ENCODE measurements at places on chromosomes 4 and X.

GRCh38 chrX:37846558-37846933 is 825 bp downstream of the DYNLT3 start:
- DNase-seq = no peak

- no peak for DNase-seq
These were observed 356.4 kb downstream of the KLHL4 start for GRCh38 chrX:87874043-87874442.

GRCh38 chr4:173509036-173510001 is 20.7 kb downstream of the HAND2 start:
- DNase-seq = no peak

- no peak for DNase-seq
These were observed 351.2 kb downstream of the BMPR1B start for GRCh38 chr4:95108883-95109421.

- DNase-seq = no peak
These were observed 135.7 kb upstream of the ANXA10 start for GRCh38 chr4:167956676-167957075.

DNA sequence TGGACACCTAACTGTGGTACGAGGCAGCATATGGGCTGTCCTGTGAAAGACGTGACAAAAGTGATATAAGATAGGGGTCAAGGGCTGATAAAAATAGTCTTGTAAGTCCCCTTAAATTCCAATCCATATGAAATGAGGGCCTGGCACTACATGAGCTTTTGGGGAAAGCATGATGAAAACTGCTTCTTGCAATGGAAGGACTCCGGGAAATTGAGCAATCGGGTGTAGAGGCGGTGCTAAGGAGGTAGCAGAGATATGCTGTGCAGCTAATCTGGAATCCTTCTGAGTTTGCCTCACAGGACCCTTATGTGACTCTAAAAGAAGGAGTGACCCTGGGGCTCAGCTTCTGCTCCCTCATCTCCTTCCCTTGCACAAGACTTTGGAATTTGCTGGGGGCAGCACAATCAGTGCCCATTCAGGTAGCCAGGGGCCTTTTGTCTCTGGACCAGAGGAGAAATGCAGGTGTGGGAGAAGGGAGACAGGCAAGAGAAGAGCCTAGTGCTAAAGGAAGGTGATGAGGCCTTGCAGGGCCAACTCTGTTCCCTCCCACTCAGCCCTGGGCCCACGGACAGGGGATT is 12.8 kb downstream of the CLDN2 start:
- no peak for DNase-seq

- DNase-seq = no peak
These were observed 137.8 kb upstream of the RBPJ start for GRCh38 chr4:26183017-26183416.

DNA sequence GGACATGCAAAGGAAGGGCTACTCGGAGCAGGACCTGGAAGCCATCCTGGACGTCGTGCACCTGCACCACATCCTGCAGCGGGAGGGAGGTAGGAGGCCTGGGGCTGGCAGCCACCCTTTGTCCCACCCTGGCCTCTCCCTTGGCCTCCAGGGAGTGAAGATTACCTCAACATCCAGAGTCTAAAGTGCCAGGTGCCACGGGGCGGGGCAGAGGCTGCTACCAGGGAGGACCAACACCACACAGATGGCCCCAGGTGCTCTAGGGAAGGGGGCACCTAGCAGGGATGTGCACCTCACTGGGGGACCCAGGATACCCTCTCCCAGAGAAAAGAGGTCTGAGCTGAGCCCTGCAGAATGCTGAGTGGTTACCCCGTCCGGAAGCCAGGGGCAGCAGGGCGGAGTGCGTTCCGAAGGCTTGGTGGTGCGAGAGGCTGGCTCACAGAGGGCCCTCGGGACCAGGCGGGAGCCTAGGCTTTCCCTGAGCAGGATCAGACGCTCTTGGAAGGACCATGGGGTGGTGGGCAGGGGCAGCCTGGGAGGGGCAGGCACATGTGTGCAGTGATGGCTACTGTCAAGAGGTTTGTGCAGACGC is 16.1 kb downstream of the ABCD1 start:
- DNase-seq = no peak

DNA sequence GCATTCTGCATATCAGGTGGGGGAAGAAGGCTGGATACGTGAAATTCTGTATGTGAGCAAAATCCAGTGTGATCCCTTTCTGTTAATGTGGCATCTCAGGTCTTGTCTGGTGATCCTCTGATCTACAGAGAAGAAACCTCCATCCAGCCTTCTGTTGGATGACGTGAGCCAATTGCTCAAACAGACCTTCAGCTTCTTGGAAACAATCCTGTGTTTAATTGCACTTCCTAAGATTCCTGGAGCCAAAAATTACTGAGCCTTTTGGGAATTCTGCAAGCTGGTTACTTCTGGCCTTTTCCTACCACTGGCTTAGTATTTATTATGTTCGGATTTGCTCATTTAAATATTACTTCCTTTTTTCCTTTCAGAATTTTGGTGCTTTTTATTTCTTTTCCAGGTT is 51.2 kb downstream of the TRIML1 start:
- no peak for DNase-seq

GRCh38 chrX:153565996-153566580 is 32.9 kb downstream of the CCNQ start:
- no peak for DNase-seq

- DNase-seq = no peak
These were observed 34.2 kb downstream of the FAT1 start for GRCh38 chr4:186689476-186689875.

GRCh38 chr4:2813446-2814405 is 20.8 kb downstream of the SH3BP2 start:
- DNase-seq = no peak

- DNase-seq = no peak
These were observed 35.3 kb upstream of the SRPX start for GRCh38 chrX:38256019-38256418.

DNA sequence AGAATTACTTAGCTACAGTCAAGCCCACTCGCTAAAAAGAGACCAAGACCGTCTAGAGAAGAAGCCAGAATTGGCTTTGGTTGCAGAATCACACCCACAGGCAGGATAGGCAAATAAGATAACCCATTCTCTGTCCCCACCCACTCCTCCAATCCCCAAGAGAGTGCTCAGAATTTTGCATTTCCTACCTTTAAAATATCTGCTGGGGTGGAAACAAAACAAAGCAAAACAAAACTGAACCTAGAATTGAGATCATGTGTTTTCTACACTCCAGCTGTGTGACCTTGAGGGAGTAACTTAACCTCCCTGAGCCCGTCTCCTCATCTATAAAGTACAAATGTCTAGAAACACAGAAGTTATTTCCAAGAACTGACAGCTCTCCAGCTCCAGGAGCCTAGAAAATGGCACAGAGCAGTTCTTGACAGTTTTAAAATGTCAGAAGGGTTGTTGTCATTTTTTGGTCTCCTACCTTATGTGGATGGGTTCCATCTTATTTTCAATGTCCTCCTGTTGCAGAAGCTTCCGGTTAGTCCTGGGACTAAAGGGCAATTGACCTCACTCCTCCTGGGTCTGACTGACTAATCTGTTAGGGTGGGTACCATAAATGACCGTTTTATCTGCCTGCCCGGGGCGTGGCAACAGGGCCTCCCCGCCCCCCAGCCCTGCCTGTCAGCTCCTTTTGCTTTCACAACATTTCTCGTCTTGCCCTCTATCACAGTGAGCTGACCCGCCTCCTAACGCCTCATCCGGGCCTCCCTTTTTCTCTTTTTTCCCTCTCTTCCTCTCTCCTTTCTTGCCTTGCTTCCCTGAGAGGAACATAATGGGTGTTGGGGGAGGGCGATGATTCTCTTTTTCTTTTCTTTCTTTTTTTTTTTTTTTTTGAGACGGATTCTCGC is 114.0 kb downstream of the RBM47 start:
- no peak for DNase-seq

GRCh38 chrX:75156531-75156945 is 455 bp upstream of the ABCB7 start:
- DNase-seq = no peak

- no peak for DNase-seq
These were observed 58.4 kb downstream of the AMELX start for GRCh38 chrX:11351375-11352295.

DNA sequence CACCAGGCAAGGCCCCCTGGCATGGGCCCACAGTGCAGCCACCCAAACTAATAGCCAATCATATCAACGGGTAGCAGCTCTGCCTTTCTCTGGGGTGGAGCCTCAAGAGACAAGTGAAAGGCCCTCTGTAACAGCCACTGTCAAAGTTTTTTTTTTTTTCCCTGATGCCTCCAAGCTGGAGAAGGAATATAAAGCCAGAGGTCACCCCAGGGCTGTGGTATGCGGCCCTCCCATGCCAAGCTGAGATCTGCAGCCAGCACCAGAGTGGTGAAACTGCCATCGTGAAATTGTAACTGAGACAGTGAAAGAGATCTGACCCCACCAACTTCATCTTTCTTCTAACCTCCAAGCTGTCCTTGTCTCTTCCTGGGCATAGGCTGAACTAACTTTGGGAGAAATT is 407.0 kb downstream of the KLHL4 start:
- no peak for DNase-seq
